ENCODE measurements at places on chromosomes 11 and 22.

- no peak for DNase-seq
Measured at GRCh38 chr22:30167296-30167695, 79.3 kb downstream of the LIF start.

- peak; percentile 93 for DNase-seq
Measured at GRCh38 chr11:75554258-75555022, 7.6 kb upstream of the SERPINH1 start.

- no peak for DNase-seq
Measured at GRCh38 chr11:126488591-126489370, 133.3 kb downstream of the ST3GAL4 start.

GRCh38 chr22:26680485-26680884, 23.1 kb downstream of the MIAT start:
- DNase-seq = no peak

- DNase-seq = no peak
Measured at GRCh38 chr11:14212986-14213385, 146.0 kb downstream of the RRAS2 start.

GRCh38 chr11:24267014-24267413, 229.8 kb upstream of the LUZP2 start:
- DNase-seq = no peak

DNA sequence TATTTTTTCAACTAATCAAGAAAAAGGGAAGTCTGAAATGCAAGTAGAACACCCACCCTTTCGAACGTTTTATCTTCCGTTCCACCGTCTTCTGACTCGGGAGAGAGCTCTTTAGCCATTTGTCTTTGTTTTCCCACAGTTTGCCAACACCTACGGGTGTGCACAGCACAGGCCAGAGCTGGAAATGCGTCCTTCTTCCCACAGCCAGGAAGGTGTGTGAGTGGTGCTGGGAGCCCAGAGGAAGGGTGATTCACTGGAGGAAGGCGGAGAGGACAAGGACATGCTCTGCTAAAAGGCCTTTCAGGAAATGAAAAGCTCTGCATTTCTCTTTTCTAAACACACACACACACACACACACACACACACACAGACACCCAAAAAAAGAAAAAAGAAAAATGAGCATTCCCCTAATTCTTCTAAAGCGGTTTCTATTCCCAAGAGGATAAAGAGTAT, 18.5 kb downstream of the ENDOD1 start:
- DNase-seq = peak; percentile 41

- DNase-seq = no peak
Measured at GRCh38 chr11:122804796-122805195, 33.5 kb upstream of the CRTAM start.

GRCh38 chr11:35100013-35100383, 39.0 kb upstream of the CD44 start:
- no peak for DNase-seq

DNA sequence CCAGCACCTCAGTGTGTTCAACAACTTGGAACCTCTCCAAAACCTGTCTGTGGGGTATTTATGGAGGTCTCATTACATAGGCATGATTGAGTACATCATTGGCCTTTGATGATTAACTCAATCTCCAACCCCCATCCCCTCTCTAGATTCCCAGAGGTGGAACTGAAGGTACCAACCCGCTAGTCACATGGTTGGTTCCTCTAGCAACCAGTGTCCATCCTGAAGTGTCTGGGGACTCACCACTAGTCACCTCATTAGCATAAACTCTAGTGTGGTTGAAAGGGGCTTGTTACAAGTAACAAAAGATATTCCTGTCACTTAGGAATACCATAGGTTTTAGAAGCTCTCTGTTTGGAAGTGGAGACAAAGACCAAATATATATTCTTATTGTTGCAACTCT, 40.3 kb downstream of the SIK2 start:
- DNase-seq = no peak

DNA sequence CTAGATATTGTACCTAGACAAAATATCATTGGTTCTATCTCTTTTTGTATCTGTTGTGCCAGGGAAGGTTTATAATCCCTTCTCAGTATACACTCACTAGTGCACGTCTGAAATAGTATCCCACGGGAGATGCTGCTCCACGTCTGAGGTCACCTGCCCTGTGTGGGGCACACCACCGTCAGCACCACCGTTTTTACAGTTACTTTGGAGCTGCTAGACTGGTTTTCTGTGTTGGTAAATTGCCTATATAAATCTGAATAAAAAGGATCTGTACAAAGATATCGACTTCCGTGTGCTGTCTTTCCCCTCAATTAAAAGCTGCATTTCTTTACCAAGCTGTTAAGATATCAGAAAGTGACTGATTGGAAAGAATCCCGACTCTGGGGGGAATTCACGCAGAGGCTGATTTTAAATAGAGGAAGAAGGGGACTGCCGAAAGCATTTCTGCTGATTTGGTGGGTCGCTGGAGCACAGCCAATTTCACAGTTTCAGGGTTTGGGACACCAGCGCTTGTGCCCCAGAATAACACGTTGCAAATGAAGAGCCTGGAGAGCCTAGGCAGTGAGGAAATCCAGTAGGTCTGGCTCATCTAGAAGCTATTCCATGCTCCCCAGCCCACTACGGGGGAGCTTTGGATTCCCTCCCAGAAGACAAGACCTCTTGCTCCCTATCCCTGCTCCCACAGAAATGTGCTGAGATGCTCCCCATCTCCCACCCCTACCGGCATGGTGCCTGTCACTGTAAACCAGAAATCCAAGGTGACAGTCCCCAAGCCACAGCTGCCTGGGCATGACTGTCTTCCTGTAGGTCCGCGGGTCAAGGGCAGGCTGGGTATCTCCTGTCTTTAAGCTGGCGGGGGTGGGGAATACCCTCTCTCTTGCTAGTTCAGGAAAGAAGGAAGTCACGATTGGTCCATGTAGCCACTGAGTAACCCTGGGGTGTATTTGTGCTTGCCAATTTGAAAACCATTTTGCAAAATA, 12.7 kb upstream of the MYO18B start:
- DNase-seq = no peak

- no peak for DNase-seq
Measured at GRCh38 chr22:26483043-26483438, 542 bp downstream of the HPS4 start.

DNA sequence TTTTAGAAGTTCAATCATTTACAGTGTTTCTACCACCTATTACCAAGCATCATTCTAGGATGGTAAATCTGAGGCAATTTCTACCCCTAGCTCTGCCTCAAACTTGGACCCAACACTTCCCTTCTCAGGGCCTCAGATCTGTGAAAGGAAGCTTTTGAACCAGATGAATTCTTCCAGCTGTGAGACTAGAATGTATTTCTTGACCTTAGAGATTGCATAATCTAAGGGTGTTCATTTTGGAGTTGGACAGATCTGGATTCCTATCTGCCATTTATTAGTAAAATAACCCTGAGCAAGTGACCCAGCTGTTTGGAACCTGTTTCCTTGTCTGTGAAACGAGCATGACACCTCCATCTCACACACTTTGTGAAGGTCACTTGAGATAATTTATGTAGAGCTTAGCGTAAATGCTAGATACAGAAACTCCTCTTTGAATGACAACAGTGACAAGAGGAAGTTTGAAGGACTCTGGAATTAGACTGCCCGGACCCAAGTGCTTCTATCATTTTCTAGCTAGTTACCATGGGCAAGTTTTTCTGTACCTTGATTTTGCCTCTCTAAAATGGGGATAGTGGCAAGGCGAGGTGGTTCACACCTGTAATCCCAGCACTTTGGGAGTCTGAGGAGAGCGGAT, 3.8 kb upstream of the INTS5 start:
- no peak for DNase-seq

DNA sequence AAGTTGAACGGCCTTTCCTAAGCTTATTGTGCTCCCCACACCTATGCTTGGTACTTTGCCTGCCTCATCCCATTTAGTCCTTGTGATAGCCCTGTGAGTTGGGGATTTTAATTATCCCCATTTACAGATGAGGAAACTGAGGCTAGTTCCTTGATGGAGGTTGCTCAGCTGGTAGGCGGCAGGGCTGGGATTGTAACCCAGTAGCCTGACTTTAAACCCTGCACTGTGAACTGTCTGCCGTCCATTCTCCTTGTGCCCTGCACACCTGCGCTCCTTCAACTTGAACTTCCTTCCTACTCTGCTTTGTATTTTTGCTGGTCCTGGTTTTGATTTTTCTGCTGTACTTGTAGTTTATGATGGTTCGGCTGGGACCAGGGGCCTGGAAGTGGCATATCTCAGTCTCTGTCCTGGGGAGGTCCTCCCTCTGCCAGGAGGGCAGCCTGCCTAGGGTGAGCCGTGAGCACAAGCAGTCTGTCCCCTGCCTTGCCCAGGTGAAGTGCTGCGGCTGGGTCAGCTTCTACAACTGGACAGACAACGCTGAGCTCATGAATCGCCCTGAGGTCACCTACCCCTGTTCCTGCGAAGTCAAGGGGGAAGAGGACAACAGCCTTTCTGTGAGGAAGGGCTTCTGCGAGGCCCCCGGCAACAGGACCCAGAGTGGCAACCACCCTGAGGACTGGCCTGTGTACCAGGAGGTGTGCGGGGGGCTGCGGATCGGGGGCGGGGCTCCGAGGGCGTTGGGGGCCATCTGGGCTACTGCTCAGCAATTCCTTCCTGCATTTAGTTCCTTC, 52.4 kb downstream of the CD82 start:
- no peak for DNase-seq

DNA sequence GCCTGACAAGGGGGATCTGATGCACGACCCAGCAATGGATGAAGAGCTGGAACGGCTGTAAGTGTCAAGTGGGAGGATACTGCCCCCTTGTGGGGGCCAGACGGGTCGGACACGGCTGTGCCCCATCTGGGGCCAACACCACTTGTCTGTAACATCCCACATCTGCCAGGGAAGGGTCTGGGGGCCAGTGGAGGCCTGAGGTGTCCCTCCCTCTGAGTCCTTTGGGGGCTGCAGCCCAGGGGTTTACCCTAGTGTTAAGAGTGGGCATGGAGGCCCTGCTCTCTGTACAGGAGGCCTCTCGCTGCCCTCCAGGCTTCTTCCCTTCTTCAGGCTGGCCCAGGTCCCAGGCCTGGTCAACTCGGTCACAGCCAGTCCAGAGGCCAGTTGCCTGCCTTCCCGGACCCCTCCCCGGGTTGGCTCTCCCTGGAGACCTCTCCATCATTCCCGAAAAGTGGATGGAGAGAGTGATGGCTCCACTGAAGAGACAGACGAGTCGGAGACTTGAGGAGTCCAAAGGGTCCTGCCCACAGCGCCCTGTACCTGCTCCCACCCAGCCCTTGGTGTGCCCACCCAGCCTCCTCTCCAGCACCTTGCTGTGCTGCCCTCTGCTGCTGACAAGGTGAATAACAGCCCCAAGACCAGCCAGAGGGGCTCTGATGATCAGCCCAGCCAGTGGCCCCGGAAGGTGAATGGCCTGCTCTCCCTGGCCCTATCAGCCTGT, 15.4 kb downstream of the ARFGAP2 start:
- DNase-seq = peak; percentile 86

GRCh38 chr11:47175746-47176327, 842 bp downstream of the ARFGAP2 start:
- DNase-seq = no peak

DNA sequence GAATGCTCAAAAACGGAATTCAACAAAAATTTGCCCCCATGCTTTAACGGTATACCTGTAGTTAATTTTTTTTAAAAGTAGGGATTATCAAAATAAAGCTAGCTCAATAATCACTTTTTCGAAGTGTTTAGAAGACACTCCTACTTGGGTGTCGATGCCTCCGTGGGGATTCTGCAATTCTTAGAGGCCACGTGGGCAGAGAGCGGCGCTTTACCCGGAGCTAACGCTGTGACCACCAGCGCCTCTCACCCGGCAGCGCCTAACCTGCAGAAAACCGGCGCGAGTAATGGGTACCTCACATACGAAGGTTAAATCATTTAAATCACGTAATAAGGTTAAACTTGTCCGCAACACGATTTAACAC, 583 bp downstream of the TAF1D start:
- DNase-seq = peak; percentile 74

GRCh38 chr22:33865996-33866395, 54.3 kb downstream of the LARGE1 start:
- DNase-seq = no peak

GRCh38 chr22:31857247-31857646, 87.1 kb upstream of the YWHAH start:
- DNase-seq = peak; percentile 84

DNA sequence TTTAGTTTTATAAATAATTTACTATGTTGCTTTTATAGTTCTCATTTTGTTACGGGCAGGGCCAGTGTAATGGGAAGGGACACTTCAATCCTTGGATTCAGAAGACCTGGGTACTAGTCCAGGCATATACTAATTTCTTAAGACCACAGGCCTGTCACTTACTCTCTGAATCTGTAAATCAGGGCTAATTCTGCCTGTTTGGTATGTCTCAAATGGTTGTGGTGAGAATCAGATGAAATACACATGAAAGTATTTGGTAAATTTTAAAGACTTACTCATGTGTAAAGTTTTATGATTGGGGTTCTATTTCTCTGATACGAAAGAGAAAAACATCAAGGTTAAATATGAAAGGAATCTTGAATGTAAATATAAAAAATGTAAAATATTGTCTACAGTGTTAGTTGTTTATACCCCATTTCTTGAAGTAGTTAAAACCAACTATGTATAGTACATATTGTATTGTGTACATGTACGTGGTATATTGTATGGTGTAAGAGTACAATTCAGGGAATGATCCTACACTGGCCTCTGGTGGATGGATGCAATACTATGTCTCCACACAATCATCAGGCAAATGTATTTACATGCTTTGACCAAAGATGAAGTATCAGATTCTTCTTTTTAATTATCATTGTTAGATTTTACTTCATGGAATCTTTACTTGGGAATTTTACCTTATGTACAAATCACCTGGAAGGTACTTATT, 24.5 kb upstream of the RAG2 start:
- DNase-seq = peak; percentile 40

DNA sequence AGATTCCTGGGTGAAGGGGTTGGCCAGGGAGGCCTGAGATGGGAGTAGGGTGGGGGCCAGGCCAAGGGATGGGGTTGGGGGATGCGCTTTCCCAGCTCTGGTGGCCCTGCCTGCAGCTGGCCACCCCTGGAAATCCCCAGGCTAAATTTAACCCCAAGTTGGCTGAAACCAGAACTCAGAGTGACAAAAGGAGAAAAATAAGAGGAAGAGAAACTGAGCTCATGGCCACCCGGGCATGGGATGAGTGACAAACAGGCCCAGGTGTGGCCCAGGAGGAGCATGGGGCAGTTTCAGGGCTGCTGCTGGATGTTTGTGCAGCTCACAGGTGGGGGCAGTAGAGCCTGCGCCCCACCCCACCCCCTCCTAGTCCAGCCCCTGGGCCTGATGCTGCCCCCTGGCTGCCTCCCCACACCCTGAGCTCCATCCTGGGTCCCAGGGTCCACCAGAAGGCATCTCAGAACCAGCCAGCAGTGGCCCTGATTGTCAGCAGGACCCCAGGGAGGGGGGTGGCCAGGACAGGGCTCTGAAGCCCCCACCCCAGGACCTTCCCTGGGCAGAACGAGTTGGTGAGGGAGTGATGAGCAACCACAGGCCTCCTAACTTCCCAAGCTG, 48.0 kb downstream of the IGLL5 start:
- DNase-seq = no peak

GRCh38 chr11:44140805-44141204, 45.3 kb downstream of the EXT2 start:
- DNase-seq = no peak
